ENCODE measurements at places on chromosomes 12 and 14. TPM values are rescaled to one million over a fixed set of nuclear protein-coding genes. Genes with fewer than 3 reads are reported as not detected.

GRCh38 chr14:102949062-102949800, 26.8 kb downstream of the AMN start:
- no peaks in the 10 kb centered on the region for H3K4me1 ChIP-seq
- DNase-seq, result no peak
- H3K27me3 ChIP-seq, result no peaks in the 10 kb centered on the region

The ISCA2 gene
- total RNA-seq, result 23.4 TPM

DNA sequence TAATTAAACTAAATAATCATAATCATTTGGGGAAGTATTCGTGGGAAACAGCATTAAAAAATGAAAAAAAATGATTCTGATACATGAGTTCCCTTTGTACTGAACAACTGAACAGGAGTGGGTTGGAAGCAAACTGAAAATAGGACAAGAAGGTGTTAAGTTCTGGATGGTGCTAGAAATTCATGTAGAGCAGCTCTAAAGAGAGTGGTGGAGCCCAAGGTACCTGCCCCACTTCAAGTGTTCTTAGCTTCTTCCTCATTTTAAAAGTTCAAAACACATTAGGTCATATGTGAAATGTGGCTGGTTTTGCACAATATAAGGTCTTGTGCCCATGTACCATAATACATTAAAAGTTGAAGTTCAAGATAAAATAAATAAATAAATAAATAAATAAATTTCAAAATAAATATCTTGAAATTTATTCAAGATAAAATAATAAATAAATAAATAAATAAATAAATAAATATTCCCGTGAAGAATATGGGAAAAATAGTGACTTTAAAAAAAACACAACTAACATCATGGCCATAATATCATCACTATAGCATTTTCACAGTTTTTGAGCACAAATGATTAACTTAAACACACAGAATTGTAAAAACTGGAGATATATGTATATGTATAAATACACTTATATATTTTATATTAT, 191.5 kb upstream of the PRKD1 start:
- no peak for DNase-seq
- H3K4me1 ChIP-seq, result no peaks in the 10 kb centered on the region
- no peak overlapping the region for H3K4me3 ChIP-seq
- H3K27me3 ChIP-seq, result no peaks in the 10 kb centered on the region
- no peak overlapping the region for H3K27ac ChIP-seq

DNA sequence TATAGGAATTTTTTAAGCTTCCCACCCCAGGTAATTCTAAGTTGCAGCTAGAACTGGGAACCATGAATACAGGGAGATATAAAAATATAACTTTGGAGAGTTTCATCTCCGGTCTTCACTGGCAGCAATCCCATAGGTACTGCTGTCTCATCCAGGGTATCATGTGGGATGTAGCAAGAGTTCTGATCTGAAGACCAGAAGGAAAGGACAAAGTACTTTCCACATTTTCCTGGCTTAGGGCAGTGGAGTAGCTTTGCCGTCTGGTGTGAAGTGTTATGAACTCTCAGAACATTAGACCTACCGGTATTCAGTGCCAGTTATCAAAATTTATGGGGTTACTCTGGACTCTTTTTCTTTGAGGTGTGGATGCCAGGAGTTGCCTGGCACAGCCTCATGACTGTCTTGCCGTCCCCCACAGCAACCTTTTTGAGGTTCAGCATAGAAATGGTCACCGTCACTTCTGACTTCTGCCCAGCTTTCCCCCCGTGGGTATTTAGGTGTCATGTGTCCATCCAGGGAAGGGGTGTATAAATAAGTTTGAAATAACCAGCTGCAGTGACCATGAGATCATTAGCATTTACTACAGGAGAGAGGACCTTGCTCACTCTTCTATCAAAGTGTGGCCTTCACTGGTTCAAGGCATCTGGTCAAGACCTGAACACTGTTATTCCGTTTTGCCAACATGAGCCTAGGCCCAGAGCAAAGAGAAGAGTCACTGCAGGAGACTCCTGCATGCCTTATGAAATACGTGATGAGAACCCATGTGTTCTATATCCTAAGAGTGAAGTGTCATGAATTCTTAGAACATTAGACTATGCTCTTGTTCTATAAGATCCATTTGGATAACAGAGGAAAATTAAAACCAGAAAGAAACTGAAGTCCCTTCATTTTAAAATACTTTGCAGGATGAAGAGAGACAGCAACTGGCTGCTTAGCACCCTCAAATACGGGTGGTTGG, 22.2 kb downstream of the TMEM233 start:
- H3K4me1 ChIP-seq, result no peaks in the 10 kb centered on the region
- H3K27ac ChIP-seq, result no peak overlapping the region
- no peaks in the 10 kb centered on the region for H3K27me3 ChIP-seq
- H3K36me3 ChIP-seq, result no peaks in the 10 kb centered on the region

The NPAS3 gene
- total RNA-seq, result 0.95 TPM

DNA sequence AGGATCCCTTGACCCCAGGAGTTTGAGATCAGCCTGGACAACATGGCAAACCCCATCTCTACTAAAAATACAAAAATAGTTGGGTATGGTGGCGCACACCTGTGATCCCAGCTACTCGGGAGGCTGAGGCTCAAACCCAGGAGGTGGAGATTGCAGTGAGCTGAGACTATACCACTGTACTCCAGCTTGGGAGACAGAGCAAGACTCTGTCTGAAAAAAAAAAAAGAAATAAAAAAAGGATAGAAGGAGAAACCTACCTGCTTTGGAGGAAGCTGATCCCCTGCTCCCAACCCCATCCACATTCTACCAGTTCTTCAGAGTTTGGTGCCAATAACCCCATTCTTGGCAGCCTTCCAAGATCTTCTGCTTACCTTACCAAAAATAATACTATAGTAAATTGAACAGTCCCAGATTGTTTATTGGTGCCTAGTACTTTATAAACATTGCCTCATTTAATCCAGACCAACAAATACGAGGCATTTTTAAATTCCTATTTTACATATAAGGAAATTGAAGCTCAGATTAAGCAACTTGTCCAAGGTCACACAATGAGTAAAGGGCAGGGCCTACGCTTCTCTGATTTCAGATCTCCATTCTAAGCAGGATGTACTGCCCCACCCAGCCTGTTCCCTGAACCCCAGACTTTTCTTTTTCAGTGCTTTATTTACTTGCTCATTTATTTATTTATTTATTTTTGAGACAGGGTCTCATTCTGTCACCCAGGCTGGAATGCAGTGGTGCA, 33.2 kb upstream of the FAM222A start:
- no peak for DNase-seq
- no peaks in the 10 kb centered on the region for H3K4me1 ChIP-seq
- no peaks in the 10 kb centered on the region for H3K27me3 ChIP-seq
- H3K4me3 ChIP-seq, result no peak overlapping the region

The TBX3 gene
- total RNA-seq, result 50.9 TPM

- no peaks in the 10 kb centered on the region for H3K4me1 ChIP-seq
- H3K27me3 ChIP-seq, result no peaks in the 10 kb centered on the region
- no peak for DNase-seq
- H3K36me3 ChIP-seq, result no peaks in the 10 kb centered on the region
These were observed 177.8 kb upstream of the DIO2 start for GRCh38 chr14:80388980-80389711.

The P2RX2 gene
- total RNA-seq, result 0.56 TPM

DNA sequence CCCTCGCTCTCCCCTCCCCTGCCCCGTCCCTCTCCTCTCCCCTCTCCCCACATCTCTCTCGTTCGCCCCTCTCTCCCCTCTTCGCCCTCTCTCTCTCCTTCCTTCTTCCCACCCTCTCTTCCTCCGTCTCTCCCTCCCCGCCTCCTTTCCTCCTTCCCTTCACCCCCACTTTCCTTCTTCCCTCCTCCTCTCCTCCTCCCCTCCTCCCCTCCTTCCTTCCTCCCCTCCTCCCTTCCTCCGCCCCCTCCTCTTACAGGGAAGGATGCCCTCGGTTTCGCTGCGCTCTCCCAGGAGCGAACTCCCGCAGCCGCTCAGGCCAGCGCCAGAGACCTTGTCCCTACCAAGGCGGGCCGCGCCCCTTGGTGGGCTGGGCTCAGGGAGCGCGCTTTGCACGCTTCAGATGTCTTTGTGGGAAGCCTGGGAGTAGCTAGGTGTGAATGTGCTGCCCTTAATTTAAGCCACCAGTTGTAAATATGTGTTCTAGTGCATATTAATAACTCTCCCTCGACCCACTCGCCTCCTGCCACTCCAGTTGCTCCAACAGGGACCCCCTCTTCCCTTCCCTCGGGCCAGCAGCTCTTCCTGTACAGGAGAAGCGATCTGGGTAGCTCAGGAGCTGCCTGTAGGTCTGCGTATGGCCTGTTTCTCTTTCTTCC, 13.3 kb upstream of the MAP3K9 start:
- peaks cover 18% of the 10 kb centered on the region for H3K27me3 ChIP-seq
- peak; percentile 56 for DNase-seq
- H3K4me1 ChIP-seq, result peaks cover 18% of the 10 kb centered on the region

- no peak overlapping the region for H3K4me3 ChIP-seq
- DNase-seq, result no peak
- H3K4me1 ChIP-seq, result peaks cover 10% of the 10 kb centered on the region
- H3K27ac ChIP-seq, result no peak overlapping the region
These were observed 10.5 kb downstream of the MBD6 start for GRCh38 chr12:57533108-57533507.

DNA sequence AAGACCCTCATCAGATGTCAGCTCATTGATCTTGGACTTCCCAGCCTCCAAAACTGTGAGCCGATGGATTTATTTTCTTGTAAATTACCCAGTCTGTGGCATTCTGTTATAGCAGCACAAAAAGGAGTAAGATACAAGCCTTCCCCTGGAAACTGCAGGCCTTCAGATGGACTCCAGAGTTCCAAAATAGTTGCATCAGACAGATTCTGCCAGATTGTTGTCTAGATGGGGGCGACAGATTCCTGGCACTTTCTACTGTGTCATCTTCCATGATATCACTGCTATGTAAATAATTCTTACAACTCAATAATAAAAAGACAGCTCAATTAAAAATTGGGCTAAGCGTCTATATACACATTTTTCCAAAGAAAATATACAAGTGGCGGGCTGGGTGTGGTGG, 17.2 kb upstream of the MARK3 start:
- DNase-seq, result no peak
- no peak overlapping the region for H3K4me3 ChIP-seq
- no peaks in the 10 kb centered on the region for H3K27me3 ChIP-seq
- no peaks in the 10 kb centered on the region for H3K36me3 ChIP-seq
- H3K27ac ChIP-seq, result no peak overlapping the region
- H3K4me1 ChIP-seq, result no peaks in the 10 kb centered on the region

DNA sequence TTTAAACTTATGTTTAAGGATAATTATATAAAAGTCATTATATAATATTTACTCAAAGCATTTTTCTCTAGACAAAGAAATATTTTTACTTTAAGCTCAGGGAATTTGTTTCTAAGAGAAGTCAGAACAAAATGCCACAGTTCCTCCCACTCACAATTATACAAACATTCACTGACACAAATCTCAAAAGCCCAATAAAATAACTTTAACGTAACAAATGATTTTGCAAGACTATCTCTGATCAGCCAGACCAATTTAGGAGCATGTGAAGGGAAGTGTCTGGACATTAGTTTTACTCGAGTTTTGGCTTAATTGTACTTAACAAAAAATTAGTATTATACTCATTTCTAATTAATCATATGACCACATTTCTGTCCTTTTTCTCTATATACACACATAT, 41.2 kb downstream of the COCH start:
- H3K27me3 ChIP-seq, result no peaks in the 10 kb centered on the region
- no peak for DNase-seq
- H3K27ac ChIP-seq, result no peak overlapping the region
- H3K36me3 ChIP-seq, result peaks cover 18% of the 10 kb centered on the region
- no peaks in the 10 kb centered on the region for H3K4me1 ChIP-seq

Data from lower lobe of right lung (tissue), 2 donors.